ENCODE measurements at places on chromosomes 5 and 9. TPM values are rescaled to one million over a fixed set of nuclear protein-coding genes. Genes with fewer than 3 reads are reported as not detected.

SLC22A4 gene
- total RNA-seq = 1.9 TPM

DNA sequence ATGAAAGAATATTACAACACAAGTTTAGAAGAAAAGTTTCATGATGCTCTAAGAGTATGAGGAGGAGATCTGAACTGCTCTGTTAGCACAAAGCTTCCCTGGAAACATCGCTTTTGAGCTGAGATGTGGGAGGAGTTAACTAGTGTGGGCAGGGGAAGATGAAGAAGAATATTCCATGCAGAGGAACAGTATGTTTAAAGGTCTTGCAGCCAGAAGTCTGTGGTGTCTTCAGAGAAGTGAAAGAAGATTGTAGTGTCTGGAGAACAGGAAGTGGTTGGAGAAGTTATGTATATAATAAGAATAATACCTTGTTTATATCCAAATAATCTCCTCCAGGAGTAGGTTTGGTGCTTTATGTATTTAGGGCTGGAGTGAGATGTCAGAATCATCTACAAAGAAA is 406.7 kb downstream of the MAN2A1 start:
- DNase-seq = no peak

GRCh38 chr9:88992556-88992955 is 1.3 kb downstream of the S1PR3 start:
- no peak for DNase-seq

PHPT1 gene
- 69.3 TPM for total RNA-seq

TOR2A gene
- 14.4 TPM for total RNA-seq

DNA sequence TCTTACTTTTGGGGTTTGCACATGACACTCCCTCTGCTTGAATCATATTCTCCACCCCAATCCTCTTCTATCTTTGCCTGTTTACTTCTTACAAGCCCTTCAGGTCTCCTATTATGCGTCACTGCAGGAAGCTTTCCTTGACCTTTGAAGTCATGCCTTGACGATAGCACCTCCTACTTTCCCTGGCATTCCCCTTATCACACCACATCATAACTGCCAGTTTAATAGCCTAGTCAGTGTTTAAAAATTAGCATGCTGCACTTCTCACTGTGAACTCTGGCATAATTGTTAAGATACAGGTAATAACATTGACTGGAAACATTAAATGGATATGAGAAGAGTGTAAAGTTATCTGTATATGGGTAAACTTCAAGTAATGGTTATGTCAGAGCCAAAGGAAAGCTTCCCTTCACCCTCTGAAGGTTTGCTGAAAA is 37.1 kb upstream of the CEP120 start:
- DNase-seq = no peak
